ENCODE measurements at places on chromosomes 11 and 22.

GRCh38 chr11:6427516-6427915 is 8.6 kb upstream of the APBB1 start:
- DNase-seq = no peak

- DNase-seq = no peak
Measured at GRCh38 chr11:76236092-76236999, 30.0 kb upstream of the WNT11 start.

DNA sequence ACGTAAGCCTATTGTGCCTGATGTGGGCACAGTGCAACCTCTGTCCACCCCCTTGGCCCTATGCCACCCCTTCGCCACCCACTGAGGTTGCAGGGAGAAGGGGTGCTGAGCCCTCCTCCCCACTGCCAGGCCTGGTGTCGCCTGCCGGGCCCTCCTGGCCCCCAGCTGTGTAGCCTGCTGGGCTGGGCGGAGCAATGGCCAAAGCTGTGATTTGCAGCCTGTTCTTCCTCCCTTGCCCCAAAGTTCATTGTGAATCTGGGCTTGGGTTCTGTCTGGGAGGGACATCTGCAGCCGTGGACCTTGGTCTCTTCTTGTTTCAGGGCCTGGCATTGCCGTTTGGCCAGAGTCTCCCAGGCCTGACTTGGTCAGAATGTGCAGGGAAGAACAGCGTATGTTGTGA is 121.9 kb downstream of the PKNOX2 start:
- no peak for DNase-seq

GRCh38 chr11:115990004-115990447 is 485.8 kb upstream of the CADM1 start:
- no peak for DNase-seq

- no peak for DNase-seq
Measured at GRCh38 chr22:23569291-23569690, 10.8 kb downstream of the IGLL1 start.

DNA sequence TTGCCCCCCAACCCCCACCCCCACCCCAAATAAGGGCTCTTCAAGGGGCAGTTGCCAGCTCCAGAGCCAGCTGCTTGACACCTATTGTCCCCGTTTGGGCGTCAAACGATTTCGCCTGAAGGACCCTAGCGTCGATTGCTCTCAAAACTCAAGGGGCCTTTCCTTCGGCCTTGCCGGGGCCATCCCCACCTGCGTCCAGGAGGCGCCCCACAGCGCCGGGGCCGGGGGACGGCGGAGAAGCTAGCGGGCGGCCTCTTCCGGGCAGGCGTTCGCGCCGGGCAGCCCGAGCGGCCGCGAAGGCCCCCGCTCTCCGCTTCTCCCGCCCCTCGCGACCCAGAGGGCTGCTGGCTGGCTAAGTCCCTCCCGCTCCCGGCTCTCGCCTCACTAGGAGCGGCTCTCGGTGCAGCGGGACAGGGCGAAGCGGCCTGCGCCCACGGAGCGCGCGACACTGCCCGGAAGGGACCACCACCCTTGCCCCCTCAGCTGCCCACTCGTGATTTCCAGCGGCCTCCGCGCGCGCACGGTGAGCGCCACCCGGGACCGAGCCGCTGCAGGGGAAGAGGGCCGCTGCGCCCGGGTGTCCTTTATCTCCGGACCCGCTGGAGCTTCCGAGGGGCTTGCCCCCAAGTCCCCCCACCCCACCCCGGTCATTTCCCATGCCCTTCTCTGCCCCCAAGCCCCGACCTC is at the start of gene CAPRIN1:
Gene CAPRIN1, plus strand, starts transcription at position 383 of the 687 bp plus-strand sequence. CDS start 690 bp downstream, outside the sequence.
- DNase-seq = no peak

DNA sequence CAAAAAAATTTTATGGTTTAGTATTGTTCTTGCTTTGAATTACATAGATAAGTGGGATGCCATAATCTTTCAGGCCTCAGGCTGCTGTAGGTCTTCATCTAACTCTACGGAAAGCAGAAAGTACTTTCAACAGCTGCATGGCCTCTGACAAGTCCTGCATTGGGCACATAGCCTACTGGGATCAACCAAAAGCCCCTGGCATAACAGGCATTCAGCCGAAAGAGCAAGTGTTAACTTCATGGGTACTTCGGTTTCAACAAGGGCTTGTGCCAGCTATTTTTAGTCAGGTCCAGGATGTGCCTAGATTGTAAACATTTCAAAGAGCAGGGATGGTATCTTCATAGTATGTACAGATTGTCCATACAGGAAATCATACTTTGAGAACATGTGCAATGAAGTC is 3.1 kb downstream of the SLN start:
- DNase-seq = no peak

DNA sequence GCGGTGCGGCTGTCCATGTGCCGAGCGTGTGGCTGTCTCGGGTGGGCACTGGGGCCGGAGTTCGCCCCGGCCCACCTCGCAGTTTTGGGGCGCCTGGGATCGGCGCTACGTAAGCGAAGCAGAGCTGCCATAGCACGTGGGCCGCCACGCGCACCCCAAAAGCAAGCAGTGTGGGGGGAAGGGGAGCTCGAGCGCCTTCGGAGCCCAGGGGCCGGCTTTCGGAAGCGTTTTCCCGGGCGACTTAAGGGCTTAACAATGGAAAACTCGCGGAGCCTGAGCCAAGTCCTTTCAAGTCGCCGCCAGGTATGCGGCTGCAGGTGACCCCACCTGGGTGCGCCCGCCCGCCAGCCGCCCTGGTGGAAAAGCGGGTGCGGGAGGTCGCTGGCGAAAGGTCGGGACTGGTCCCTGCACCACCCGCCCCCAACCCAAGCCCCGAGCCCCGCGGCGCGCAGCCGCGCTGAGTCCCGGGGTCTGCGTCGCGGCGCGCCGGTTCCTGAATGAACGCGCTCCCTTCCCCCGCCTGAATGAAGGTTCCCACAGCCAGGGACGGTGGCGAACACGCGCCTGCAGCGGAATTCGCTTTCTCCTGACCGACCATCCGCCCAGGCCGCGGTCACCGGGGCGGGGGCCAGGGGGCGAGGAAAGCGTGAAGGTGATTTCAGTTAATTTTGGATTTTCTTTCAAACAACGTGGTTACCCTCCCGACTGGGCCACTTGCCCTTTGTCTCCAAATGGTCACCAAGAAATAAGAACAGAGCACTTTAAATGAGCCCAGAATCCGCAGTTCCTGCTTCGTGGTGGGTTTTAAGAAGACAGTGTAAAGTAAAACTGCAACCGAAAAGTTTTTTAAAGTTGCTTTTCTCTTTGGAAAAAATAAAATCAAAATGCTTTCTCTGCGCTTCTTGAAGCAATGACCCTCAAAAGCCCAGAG is 2.8 kb upstream of the CCND1 start:
- no peak for DNase-seq

DNA sequence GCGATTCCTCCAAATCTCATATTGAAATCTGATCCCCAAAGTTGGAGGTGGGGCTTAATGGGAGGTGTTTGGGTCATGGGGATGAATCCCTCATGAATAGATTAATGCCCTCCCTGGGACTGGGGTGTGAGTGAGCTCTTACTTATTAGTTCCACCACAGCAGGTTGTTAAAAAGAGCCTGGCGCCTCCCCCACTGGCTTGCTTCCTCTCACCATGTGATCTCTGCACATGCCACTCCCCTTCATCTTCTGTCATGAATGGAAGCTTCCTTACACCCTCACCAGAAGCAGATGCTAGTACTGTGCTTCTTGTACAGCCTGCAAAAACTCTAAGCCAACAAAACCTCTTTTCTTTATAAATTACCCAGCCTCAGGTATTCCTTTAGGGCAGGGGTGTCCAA is 8.8 kb downstream of the RRAS2 start:
- DNase-seq = no peak

GRCh38 chr11:1433977-1434640 is 44.4 kb downstream of the BRSK2 start:
- no peak for DNase-seq

GRCh38 chr11:95121698-95122097 is 32.1 kb downstream of the ENDOD1 start:
- no peak for DNase-seq

DNA sequence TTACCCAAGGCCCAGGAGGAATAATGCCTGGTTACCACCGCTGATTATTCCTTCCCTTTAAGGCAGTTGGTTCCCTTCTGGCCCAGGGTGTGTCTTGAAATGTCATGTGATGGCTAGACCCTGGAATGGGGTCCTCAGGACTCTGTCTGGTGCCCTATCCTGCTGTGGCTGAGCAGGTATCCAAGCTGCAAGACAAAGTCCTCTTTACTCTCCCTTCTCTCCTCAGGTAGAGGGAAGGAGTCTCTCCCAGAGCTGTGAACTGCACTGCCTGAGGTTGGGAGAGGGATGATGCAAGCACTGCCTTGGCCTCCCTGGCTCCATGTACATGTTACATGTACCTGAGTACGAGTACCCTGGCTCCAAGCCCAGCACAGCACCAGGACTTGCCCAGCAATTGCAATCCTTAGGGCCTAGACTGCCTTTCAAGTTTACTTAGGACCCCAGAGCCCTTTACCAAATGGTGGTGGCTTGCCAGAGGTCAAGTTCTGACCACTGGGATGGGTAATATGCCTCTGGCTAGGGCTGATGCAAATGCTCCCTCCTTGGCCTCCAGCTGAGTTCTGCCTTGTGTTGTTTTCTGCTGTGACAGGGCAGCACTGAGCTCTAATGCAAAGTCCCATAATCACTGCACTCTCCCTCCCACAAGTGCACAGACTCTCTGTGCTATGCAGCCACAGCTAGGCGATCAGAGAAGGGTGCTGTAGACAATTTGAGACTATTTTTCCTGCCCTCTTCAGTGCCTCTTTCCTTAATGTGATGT is 20.7 kb upstream of the AQP11 start:
- no peak for DNase-seq

- DNase-seq = no peak
Measured at GRCh38 chr22:49724893-49725489, 102.7 kb downstream of the BRD1 start.

GRCh38 chr11:75536786-75537641 is 11.3 kb upstream of the GDPD5 start:
- DNase-seq = no peak

- no peak for DNase-seq
Measured at GRCh38 chr11:58003036-58003435, 20.6 kb upstream of the OR9Q1 start.

DNA sequence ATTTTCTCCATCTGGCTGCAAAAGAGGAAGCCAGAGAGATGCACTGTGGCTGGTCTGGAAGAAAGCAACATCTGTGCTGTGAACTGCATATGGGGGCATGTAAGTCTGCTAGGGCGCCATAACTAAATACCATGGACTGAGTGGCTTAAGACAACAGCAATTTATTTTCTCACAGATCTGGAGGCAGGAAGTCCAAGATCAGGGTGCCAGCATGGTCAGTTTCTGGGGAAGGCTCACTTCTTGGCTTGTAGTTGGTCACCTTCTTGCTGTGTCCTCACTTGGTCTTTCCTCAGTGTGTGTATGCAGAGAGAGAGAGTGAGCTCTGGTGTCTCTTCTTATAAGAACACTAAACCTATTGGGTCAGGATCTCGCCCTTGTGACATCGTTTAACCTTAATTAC is 34.9 kb upstream of the POLD3 start:
- DNase-seq = no peak

GRCh38 chr11:121112498-121113455 is 11.7 kb downstream of the TECTA start:
- DNase-seq = peak; percentile 31

DNA sequence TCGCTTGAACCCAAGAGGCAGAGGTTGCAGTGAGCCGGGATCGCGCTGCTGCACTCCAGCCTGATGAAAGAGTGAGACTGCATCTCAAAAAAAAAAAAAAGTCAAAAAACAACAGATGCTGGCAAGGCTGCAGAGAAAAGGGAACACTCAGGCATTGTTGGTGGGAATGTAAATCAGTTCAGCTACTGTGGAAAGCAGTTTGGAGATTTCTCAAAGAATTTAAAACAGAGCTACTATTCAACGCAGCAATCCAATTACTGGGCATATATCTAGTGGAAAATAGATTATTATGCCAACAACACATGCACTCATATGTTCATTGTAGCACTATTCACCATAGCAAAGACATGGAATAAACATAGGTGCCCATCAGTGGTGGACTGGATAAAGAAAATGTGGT is 89.7 kb downstream of the EFCAB6 start:
- no peak for DNase-seq

DNA sequence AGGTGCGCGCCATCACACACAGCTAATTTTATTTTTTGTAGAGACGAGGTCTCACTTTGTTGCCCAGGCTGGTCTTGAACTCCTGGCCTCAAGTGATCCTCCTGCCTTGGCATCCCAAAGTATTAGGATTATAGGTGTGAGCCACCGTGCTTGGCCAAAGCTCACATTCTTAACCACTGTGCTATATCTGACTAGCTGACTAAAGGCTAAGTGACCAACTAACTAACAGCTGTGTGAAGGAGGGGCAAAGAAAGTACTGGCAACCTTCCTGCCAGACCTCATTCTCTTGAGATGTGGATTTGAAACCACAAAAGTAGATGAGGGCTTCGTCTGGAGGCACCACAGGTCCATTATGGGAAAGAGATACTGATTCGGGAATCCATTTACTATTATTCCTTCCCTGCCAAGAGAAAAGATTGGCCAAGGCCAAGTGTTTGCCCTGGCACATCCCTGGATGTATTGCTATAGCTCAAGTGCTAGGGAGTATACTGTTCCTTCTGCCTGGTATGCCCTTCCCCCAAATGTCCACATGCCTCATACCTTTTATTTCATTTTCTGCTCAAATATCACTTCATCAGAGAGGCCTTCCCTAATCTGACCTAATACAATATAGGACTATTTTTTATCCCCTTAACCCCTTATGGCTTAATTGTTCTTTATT is 52.7 kb upstream of the RRM1 start:
- DNase-seq = no peak

DNA sequence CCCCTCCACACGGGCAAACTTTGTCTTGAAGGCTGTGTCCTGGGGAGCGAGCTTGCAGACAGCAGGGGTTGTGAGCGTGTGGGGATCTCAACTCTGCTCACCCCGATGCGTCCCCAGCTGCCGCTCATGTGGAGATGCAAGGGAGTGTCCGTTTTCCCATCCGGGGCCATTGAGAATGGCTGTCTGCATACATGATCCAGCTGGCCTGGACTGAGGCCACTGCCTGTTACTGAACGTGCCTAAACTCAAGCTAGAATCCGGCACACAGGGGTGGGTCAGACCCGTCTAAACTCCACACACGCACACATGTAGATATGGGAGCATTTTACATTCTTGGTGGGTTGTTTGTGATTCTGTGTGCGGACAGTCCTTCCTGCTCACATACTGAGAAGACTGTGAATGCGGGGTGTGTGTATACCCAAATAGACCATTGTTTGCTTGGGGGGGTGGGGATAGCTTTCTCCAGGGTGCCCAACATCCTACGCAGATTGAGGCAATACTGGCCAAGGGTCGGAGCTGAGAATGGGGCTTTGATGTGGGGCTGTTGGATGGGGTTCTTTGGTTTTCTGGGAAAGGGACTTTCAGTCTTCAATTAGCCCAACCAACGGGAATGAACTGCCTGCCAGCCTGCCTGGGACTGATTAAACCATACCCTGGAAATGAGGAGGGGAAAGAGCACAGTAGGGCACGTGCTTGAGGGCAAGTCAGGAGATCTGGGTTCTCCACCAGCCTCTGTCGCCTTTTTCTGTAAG is 60.4 kb downstream of the ST3GAL4 start:
- no peak for DNase-seq

GRCh38 chr11:72069200-72069599 is 11.1 kb downstream of the NUMA1 start:
- no peak for DNase-seq

GRCh38 chr22:49302530-49302929 is 525.1 kb downstream of the BRD1 start:
- no peak for DNase-seq

GRCh38 chr11:20760811-20761210 is 91.4 kb downstream of the NELL1 start:
- DNase-seq = no peak

Measured in AG04449 (cell line).